Activated CD4-positive, alpha-beta T cell treated with anti-CD3 and anti-CD28 coated beads, Interleukin-2, amount 50 U/mL, for 24 hours (primary cell): ENCODE measurements at places on chromosomes 2 and 18.

- no peak for DNase-seq
Measured at GRCh38 chr2:42443718-42444399, 49.9 kb downstream of the KCNG3 start.

DNA sequence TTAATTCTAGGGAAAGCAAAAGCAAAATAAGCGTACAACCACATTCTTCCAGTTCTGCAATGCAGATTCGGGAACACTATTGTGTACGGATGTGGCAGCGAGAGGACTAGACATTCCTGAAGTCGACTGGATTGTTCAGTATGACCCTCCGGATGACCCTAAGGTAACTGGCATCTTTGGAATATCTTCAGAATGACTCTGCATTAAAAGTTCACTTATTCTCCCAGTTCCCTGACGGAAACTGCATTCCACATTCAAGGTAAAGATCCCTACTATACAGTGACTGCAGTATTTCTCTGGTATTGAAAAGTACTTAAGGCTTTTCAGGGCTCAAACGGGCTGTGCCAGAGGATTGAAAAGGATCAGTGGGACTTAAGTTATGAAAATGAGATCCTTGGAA is 10.9 kb downstream of the DDX18 start:
- no peak for DNase-seq

- DNase-seq: no peak
Measured at GRCh38 chr18:12995952-12996477, 4.9 kb downstream of the CEP192 start.

- no peak for DNase-seq
Measured at GRCh38 chr18:49096021-49096420, 145.3 kb upstream of the SMAD7 start.

DNA sequence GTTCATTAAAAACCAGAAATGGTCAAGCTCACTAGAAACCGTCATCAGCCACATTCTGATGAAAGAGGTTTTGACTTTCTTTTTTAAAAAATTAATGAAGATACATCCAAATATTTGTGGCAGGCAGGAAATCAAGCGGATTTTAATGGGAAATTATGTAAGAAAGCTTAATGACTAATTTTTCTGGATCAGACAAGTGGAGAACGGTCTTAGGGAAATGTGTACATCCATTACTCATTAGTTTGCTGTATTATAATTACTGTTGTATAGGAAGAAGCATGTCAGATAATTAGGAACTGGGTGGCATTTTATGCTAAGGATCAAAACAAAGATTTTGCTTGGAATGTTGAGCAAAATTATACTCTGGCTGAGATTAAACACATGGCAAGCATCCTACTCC is 39.4 kb downstream of the AGAP1 start:
- no peak for DNase-seq

GRCh38 chr2:240573516-240574385 is 5.5 kb downstream of the RNPEPL1 start:
- DNase-seq: no peak

GRCh38 chr2:73260338-73260984 is 23.8 kb downstream of the FBXO41 start:
- no peak for DNase-seq

GRCh38 chr2:56021579-56021978 is 98.0 kb upstream of the EFEMP1 start:
- DNase-seq: no peak

- DNase-seq: no peak
Measured at GRCh38 chr18:48790869-48791635, 159.7 kb downstream of the SMAD7 start.

GRCh38 chr2:68812251-68812650 is 58.9 kb downstream of the BMP10 start:
- no peak for DNase-seq

GRCh38 chr2:173107629-173108022 is 32.0 kb downstream of the MAP3K20 start:
- DNase-seq: no peak

GRCh38 chr2:235102896-235103295 is 151.1 kb downstream of the SH3BP4 start:
- DNase-seq: no peak
